Left ventricle myocardium inferior (tissue), 1 donor: ENCODE measurements at places on chromosomes 2 and 18.

- DNase-seq: no peak
These were observed 27.9 kb downstream of the RIF1 start for GRCh38 chr2:151437630-151438029.

DNA sequence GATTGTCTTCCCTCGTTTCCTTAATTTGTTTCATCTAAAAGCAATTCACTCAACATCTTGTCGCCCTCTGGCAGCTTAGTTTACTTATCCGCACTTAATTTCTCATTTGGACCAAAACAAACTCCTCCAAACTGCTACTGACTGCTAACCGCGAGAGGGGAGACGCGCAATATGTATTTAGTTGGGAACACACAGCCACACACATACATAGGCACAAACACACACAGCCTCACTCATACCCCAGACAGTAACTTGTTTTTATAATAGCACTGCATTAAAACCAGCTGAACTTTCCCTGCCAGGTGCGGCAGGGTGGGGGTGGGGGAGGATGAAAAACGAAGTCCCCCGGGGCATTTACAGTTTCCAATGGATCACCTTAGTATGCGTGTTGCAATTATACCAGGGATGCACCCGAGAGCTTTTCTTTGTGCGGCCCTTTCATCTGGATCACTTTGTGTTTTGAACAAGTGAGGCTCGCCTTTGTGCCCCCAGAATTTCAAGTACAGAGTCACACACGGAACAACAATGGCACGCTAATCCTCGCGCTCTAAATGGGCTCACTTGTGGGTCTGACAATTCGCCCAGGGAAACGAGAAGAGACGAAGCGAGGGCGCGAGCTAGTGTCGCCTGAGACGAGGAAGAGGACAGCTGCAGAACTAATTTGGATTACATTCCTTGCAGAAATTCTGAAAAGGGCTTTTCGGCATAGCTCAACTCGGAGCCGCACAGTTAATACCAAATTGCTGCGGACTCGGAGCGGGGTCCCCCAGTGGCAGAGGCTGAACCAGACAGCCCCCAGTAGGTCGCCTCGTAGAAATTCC, 2.4 kb downstream of the ERBB4 start:
- no peak for DNase-seq

GRCh38 chr2:21819454-21819853, 695.7 kb downstream of the TDRD15 start:
- no peak for DNase-seq

GRCh38 chr2:233270366-233270765, 18.9 kb downstream of the ATG16L1 start:
- DNase-seq: no peak

DNA sequence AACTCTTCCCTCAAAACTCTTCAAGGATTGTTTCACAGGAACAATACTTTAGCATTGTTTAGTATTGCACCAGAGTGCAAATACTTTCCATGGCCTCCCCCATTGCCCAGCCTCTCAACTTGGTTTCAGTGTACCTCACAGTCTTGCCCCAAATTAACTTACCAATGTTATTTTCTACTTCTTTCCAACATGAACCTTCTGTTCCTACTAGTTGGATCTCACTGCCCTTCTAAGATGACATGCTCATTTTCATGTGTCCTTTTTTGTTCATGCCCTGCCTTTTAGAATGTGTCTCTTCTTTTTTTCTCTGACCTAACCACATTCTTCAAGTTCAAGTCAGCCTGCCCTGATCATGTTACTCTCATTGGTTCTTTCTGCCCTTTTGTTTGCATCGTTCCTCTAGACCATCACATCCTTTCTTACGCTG, 4.1 kb downstream of the SPATS2L start:
- no peak for DNase-seq

- peak; percentile 50 for DNase-seq
These were observed 793 bp downstream of the NR4A2 start for GRCh38 chr2:156331572-156332283.

DNA sequence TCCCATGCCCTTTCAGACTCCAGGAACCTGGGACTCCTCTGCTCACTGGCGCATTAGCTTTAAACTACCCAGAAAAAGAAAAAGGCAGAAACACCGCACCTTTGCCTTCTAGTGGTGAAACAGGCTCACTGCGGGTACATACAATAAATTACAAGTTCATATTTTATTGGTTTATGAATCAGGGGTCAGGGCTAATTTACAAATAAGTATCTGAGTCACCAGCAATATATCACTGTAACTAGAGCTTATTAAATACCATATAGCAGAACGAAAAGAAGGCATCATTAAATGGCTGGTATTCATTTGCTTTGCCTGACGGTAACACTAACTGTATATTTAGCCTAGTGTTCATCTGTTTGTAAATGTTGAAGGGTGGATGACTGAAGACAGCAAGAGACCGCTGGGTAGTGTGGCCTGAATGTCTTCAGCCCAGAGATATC, 26.9 kb upstream of the DTNB start:
- DNase-seq: no peak

DNA sequence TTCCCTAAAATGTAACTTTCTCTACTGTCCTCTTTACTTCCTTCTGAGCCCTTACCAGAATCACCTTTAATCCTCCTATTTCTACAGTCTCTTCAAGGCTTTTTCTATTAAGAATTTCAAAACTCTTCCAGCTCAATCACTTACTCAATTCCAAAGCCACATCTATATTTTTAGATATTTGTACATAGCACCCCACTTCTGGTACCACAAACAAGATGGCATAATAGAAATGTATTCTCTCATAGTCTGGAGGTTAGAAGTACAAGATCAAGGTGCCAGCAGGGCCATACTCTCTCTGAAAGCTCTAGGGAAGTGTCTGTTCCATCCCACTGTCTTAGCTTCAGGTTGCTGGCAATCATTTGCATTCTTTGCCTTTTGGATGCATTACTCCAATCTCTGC, 11.1 kb downstream of the ZSCAN30 start:
- no peak for DNase-seq

- no peak for DNase-seq
These were observed 78.2 kb upstream of the CABLES1 start for GRCh38 chr18:23057096-23057495.

GRCh38 chr2:172813314-172813888, 77.8 kb downstream of the RAPGEF4 start:
- no peak for DNase-seq

DNA sequence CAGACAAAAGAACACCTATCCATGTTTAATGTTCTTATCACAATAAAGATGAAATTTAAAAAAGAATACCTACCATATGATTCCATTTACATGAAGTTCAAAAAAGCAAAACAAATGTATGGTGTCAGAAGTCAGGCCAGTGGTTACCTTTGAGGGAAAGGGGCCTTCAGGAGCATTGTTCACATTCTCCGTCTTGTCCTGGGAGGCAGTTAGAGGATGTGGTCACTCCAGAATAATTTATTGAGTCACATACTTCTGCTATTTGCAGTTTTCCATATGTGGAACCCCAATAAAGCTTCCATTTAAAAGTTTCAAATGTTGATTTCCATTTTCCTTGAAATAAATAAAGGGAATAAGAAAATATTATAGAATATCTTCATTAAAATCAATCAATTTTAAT, 41.6 kb upstream of the POU3F3 start:
- no peak for DNase-seq

DNA sequence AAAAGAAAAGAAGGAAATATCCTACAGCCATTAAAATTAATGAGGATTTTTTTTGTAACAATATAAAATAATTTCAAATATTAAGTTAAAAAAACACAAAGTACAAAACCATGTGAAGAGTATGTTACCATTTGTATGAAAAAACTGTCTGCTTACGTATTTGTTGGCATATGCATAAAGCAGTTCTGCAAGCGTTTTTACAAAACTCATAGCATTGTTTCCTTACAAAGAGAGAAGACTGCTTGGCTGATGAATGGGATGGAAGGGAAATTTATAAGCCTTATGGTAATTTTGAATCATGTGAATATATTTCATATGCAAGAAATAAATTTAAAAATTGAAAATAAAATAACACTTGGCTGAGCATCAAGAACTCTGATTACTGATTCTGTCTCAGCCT, 63.1 kb downstream of the METTL4 start:
- DNase-seq: no peak

GRCh38 chr18:6784046-6784445, 54.5 kb downstream of the ARHGAP28 start:
- DNase-seq: no peak

DNA sequence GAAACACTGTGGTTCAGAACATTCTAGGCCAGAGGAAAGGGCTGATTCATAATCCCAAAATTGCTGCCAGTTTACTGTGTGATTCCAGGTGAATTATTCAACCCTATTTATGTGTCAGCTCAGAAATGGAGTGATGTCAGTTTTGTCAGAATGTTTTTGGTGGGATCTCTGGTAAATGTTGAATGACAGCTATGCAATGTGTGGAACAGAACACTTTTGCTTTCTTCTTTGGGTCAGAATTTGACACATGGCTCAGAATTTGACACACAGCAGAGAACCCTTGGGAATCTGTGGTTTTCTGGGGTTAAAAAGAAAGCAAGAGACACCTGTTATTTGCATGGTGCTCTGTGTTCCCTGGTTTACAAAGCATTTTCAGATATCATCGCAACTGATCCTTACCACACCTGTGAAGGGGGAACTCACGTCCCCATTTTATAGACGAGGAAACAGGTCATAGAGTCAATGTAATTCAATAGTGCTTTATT, 1.6 kb upstream of the MTA3 start:
- no peak for DNase-seq

DNA sequence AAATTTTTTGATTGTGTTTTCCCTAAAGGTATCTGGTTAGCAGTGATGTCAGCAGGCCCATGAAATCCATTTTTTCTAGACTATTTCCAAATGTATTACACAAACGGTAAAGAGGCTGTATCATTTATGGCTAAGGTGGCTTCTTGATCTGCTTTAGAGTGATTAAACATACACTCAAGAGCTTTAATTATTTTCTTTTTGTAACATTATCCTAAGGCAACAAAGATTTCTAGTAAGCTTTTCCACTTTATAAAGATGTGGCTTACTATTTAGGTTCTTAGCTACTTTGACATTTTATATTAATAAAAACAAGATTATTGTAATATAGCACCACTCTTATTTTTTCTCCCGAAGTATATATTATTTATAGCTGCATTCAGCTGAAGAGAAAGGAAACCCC, 16.5 kb downstream of the MFF start:
- DNase-seq: no peak

DNA sequence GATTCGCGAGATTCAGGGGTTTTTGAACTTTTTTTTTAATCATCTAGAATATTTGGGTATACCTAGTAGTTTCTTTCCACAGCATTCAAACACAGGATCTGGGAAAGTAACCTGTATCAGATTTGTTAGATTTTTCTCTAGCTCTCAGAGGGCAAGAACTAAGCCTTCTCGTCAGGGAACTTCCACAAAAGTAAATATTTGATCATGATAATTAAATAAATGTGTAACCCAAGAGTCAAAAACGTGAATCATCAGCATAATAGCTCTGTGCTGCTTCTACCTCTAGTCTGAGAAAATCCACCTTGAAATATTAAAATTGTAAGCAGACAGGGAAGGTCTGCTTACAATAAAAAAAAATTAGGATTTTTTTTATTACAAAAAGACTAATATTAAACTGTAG, 225.7 kb upstream of the SPOPL start:
- DNase-seq: no peak

GRCh38 chr2:11406958-11407381, 59.0 kb downstream of the E2F6 start:
- DNase-seq: no peak

GRCh38 chr2:171807831-171808393, 86.1 kb downstream of the SLC25A12 start:
- no peak for DNase-seq

DNA sequence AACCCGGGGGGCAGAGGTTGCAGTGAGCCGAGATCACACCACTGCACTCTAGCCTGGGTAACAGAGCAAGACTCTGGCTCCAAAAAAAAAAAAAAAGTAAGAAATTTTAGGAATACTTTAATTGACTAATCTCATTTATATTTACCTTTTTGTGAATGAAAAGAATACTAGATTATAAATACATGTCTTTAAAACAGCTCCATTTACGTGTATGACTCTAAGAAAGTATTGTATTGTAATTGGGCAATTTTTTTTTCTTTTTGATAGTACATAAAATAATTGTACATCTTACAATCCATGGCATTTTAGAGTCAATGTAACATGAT, 8.0 kb downstream of the IL36A start:
- no peak for DNase-seq
